Activated CD4-positive, alpha-beta T cell treated with anti-CD3 and anti-CD28 coated beads for 36 hours (primary cell): ENCODE measurements at places on chromosomes 5 and 9. TPM values are rescaled to one million over a fixed set of nuclear protein-coding genes. Genes with fewer than 3 reads are reported as not detected.

AJM1 gene
- 4.8 TPM for total RNA-seq

CDK9 gene
- 63.8 TPM for total RNA-seq

SEPTIN8 gene
- total RNA-seq, result 19.9 TPM

CCNO gene
- total RNA-seq, result not detected

GRCh38 chr5:126961702-126962101 lies 68.7 kb downstream of the MARCHF3 start:
- no peak overlapping the region for H3K27ac ChIP-seq
- H3K36me3 ChIP-seq, result no peaks in the 10 kb centered on the region

DNA sequence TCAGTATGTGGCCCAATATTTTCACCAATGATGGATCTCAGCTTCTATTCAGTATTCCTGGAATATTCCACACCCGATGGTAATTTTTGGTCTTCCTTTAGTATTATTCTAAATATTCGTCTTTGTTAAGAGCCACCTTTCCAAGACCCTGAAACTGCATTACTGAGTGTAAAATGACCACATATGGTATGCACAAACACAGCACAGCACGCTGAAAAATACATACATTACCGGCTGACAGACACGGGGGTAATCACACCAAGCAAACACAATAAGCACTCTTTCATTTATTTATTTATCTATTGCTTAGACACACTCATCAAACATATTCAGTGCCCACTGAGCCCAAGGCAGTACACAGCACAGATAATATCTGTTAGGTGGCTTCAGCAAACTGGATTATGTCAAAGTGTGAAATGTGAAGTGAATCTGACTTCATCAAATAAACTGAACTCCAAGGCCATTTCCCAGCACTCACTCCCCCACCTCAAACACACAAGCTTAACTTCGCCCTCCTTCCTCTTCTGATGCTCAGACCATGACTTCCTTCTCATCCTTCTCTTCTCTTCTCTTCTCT lies 1637.8 kb upstream of the C9orf72 start:
- peaks cover 10% of the 10 kb centered on the region for H3K4me1 ChIP-seq
- peaks cover 48% of the 10 kb centered on the region for H3K27me3 ChIP-seq
- no peak for DNase-seq
- H3K4me3 ChIP-seq, result no peak overlapping the region
- no peak overlapping the region for H3K27ac ChIP-seq
- no peaks in the 10 kb centered on the region for H3K36me3 ChIP-seq

DNA sequence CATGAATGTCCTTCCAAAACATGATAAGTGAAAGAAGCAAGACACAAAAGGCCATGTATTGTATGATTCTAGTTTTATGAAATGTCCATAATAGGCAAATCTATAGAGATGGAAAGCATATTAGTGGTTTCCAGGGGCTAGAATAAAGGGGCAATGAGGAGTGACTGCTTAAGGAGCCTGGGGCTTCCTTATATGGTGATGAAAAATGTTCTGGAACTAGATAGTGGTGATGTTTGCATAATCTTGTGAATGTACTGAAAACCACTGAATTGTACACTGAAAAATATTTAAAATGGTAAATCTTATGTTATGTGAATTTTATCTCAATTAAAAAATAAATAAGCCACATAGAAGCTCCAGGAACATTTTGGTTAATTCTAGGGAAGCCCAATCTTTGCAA lies 144.4 kb upstream of the ANKRD55 start:
- H3K4me3 ChIP-seq, result no peak overlapping the region
- H3K27ac ChIP-seq, result no peak overlapping the region
- no peak for DNase-seq
- H3K27me3 ChIP-seq, result no peaks in the 10 kb centered on the region

DNA sequence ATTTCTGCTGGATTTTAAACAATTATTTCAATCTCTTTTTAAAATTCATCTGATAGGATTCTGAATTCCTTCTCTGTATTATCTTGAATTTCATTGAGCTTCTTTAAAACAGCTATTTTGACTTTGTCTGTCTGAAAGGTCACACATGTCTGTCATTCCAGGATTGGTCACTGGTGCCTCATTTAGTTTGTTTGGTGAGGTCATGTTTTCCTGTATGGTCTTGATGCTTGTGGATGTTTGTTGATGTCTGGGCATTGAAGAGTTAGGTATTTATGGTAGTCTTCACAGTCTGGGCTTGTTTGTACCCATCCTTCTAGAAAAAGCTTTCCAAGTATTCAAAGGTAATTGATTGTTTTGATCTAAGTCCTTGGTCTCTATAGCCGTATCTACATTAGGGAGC lies 39.1 kb downstream of the DENND4C start:
- H3K27me3 ChIP-seq, result no peaks in the 10 kb centered on the region
- peaks cover 21% of the 10 kb centered on the region for H3K36me3 ChIP-seq
- no peak for DNase-seq
- no peak overlapping the region for H3K27ac ChIP-seq

GRCh38 chr5:43854697-43855292 lies 251.8 kb downstream of the NNT start:
- no peaks in the 10 kb centered on the region for H3K36me3 ChIP-seq
- H3K27me3 ChIP-seq, result peaks cover 3% of the 10 kb centered on the region
- H3K4me1 ChIP-seq, result no peaks in the 10 kb centered on the region
- no peak overlapping the region for H3K27ac ChIP-seq

DNA sequence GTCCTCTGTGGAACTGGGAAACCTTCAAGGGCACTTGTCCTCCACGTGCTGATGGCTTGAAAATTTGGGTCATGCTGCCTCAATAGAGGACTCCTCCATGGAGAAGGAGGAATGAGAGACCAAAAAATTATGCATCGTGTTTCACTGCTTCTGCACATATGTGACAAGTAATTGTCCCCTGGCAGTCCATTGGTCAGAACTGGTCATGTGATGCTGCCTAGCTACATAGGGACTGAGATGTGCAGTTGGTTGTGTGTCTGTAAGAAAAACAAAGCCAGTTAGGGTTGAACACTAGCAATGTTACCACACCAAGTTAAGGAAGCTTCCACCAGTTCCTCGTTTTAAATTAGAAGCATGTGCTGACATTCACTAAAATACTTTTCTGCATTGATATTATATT lies 201.9 kb upstream of the ANKH start:
- no peaks in the 10 kb centered on the region for H3K4me1 ChIP-seq
- no peak overlapping the region for H3K27ac ChIP-seq
- H3K4me3 ChIP-seq, result no peak overlapping the region
- peaks cover 2% of the 10 kb centered on the region for H3K27me3 ChIP-seq
- H3K36me3 ChIP-seq, result no peaks in the 10 kb centered on the region
- DNase-seq, result no peak

GRCh38 chr9:91813176-91813795 lies 136.7 kb downstream of the ROR2 start:
- no peaks in the 10 kb centered on the region for H3K4me1 ChIP-seq
- H3K4me3 ChIP-seq, result no peak overlapping the region
- H3K27ac ChIP-seq, result no peak overlapping the region
- no peaks in the 10 kb centered on the region for H3K36me3 ChIP-seq
- DNase-seq, result no peak
- H3K27me3 ChIP-seq, result no peaks in the 10 kb centered on the region

GRCh38 chr9:77793849-77794248 lies 145.7 kb upstream of the GNA14 start:
- H3K27ac ChIP-seq, result no peak overlapping the region
- DNase-seq, result no peak

DNA sequence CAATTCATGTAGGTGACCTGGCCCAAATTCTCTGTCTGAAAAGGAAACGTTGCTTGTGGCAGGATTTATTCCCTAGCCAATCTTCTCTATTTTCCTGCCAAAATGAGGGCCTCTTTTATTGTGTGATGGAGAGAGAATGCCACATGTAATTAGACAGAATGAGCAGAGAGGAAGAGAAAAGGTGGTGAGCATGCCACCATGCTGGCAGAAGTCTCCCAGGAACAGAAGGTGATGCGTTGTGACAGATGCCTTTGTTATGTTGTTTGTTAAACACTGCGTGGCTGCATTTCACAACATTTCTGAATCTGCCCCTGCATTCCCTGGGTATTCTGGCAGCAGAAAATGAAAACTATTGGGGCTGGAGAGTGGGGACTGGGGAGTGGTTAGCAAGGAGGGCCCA lies 577.6 kb downstream of the TLR4 start:
- DNase-seq, result no peak
- no peaks in the 10 kb centered on the region for H3K27me3 ChIP-seq
- H3K4me1 ChIP-seq, result no peaks in the 10 kb centered on the region
- H3K27ac ChIP-seq, result no peak overlapping the region
